ENCODE measurements at places on chromosomes 6 and 20. TPM values are rescaled to one million over a fixed set of nuclear protein-coding genes. Genes with fewer than 3 reads are reported as not detected.

- H3K4me3 ChIP-seq = no peak overlapping the region
- H3K27me3 ChIP-seq = peaks cover 5% of the 10 kb centered on the region
- no peak overlapping the region for H3K27ac ChIP-seq
- no peak for DNase-seq
These were observed 96.7 kb downstream of the SNX5 start for GRCh38 chr20:17871886-17872285.

DNA sequence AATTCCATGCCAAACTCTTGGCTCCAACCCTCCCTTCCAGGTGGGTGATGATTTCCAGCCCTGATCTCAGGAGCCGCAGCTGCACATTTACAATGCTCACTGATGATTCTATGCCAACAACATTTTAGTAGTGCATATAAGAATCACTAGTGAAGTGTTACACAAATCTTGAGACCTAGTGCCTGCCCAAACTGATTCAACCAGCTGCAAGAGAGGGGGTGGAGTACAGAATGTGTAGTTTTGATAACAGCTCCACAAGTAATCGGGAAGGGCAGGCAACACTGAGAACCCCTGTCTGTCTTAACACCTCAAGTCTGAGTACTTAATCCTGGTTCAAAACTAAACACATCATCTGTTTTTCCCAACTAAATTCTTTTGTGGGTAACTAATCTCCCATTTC is 91.7 kb downstream of the PRDM1 start:
- H3K36me3 ChIP-seq = no peaks in the 10 kb centered on the region
- no peak for DNase-seq
- no peak overlapping the region for H3K4me3 ChIP-seq

The PRSS35 gene
- total RNA-seq = not detected

The MICA gene
- total RNA-seq = 8.6 TPM

The SIRPG gene
- 28.5 TPM for total RNA-seq

The CD93 gene
- total RNA-seq = 1.8 TPM

The FAXC gene
- not detected for total RNA-seq

The VWA7 gene
- total RNA-seq = 2.0 TPM

The C20orf204 gene
- total RNA-seq = 3.1 TPM

The RCAN2 gene
- 5.4 TPM for total RNA-seq

DNA sequence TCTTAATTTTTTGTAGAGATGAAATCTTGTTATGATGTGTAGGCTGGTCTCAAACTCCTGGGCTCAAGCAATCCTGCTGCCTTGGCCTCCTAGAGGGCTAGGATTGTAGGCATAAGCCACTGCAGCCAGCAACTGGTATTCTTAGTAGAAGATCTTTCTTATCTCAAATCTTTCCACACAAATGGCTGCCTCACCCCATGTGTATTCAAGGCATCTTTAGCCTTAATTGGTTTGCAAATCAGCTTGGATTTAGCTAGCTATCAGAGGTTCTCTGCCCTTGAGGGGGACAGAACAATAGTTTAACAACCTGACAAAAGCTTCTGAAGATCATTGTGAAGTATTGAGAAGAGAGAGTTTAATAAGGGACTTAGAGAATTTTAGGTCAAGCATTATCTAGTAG is 17.9 kb upstream of the ABRACL start:
- H3K4me3 ChIP-seq = no peak overlapping the region
- H3K36me3 ChIP-seq = no peaks in the 10 kb centered on the region
- no peaks in the 10 kb centered on the region for H3K27me3 ChIP-seq
- no peak overlapping the region for H3K27ac ChIP-seq
- no peak for DNase-seq
- no peaks in the 10 kb centered on the region for H3K4me1 ChIP-seq

DNA sequence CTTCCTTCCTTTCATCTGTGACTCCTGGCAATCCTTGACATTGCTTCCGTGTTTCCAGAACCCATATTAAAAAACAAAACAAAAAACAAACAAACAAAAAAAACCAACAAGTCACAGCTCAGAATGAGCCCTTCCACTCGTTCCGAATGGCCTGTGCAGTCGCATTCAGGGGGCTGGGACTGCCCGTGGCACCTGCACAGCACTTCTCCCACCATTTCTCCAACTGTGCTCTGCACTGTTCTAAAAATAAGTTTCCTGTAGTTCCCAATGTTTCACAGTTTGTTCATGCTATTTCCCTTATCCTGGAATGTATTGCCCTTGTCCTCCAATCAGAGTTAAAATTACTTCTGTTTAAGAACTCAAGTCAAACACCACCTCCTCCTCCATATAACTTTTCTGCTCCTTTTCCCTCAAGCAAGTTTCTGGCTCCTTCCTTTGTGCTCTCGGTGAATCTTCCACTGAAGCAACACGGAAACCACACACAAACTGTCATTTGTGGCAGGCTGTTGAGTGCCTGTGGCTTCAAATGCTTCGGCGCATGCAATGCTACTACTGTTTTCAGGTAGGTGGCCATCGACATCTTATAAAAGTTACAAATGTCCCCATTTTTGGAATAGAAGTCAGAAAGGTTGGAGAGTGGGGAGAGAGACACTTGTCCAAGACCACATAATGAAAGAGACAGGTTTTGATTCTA is 57.7 kb downstream of the PDE10A start:
- H3K4me1 ChIP-seq = no peaks in the 10 kb centered on the region
- DNase-seq = no peak
- H3K36me3 ChIP-seq = no peaks in the 10 kb centered on the region
- no peak overlapping the region for H3K4me3 ChIP-seq
- no peak overlapping the region for H3K27ac ChIP-seq

GRCh38 chr20:4776079-4776630 is 54.4 kb downstream of the PRND start:
- H3K27me3 ChIP-seq = no peaks in the 10 kb centered on the region
- H3K4me3 ChIP-seq = no peak overlapping the region
- peaks cover 2% of the 10 kb centered on the region for H3K4me1 ChIP-seq
- no peak for DNase-seq

DNA sequence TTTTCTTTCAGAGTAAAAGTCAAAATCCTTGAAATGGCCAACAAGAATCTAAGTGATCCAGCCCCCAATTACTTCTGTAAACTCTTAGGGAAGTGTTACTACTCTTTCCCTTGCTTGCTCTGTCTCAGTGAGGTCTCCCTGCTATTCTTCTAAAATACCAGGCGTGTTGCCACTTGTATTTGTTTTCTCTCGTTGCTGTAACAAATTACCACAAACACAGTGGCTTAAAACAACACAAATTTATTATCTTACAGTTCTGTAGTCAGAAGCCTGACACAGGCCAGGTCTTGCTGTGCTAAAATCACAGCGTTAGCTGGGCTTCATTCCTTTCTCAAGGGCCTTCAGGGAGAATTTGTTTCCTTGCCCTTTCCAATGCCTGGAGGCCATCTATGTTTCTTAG is 59.9 kb downstream of the HECA start:
- H3K4me3 ChIP-seq = no peak overlapping the region
- H3K36me3 ChIP-seq = no peaks in the 10 kb centered on the region
- H3K4me1 ChIP-seq = no peaks in the 10 kb centered on the region
- H3K27me3 ChIP-seq = no peaks in the 10 kb centered on the region
- DNase-seq = no peak

The DLK2 gene
- 1.6 TPM for total RNA-seq

- H3K4me1 ChIP-seq = no peaks in the 10 kb centered on the region
- DNase-seq = no peak
- H3K36me3 ChIP-seq = no peaks in the 10 kb centered on the region
- no peak overlapping the region for H3K27ac ChIP-seq
These were observed 100.9 kb downstream of the OPRM1 start for GRCh38 chr6:154139892-154140291.

DNA sequence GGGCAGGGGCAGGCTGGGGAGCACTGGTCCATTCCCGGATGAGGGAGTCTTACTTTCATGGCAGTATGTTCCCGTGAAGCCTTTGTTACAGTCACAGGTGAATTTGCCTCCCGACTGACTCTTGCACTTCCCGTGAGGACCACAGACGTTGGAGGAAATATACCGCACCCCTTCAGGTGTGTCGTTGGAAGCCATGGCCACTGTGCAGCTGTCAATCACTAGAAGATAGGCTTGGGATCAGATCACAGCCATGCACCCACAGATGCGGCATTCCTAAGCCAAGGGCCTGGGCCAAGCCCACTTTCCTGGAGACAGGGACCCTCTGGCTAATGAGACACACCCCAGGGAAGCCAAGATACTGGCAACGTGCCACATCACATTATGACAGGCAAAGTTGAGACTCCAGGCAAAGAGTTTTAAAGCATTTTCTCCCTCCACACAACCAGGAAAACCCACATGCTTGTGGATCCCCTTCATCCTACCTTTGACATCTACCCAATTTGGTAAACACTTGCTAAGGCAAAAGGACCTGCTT is 26.8 kb downstream of the JAG1 start:
- H3K27ac ChIP-seq = no peak overlapping the region
- no peaks in the 10 kb centered on the region for H3K4me1 ChIP-seq
- DNase-seq = no peak

DNA sequence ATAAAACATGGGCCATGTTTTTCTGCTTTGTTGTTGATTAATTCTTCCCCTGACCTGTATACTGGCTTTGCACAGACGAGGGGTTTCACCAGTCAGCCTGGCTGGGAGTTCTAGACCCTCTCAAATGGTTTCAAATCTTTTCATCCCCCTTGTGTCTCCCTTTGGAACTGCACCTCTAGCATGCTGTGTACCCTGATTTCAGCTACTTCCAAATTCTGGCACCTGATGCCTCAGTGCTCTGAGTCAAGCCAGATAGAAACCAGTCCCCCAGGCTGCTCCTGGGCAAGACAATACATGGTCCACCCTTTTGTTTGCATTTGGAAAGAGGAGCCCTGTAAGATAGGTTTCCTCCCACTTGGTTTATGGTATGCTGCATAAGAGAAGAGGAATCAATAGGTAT is 290.2 kb downstream of the BTBD3 start:
- H3K36me3 ChIP-seq = no peaks in the 10 kb centered on the region
- DNase-seq = no peak
- no peak overlapping the region for H3K27ac ChIP-seq
- H3K27me3 ChIP-seq = no peaks in the 10 kb centered on the region
- H3K4me3 ChIP-seq = no peak overlapping the region
- no peaks in the 10 kb centered on the region for H3K4me1 ChIP-seq

The BNIP5 gene
- not detected for total RNA-seq

GRCh38 chr6:126541806-126542491 is 202.0 kb downstream of the CENPW start:
- H3K36me3 ChIP-seq = no peaks in the 10 kb centered on the region
- no peak overlapping the region for H3K4me3 ChIP-seq
- H3K4me1 ChIP-seq = no peaks in the 10 kb centered on the region
- H3K27ac ChIP-seq = no peak overlapping the region

The PLG gene
- not detected for total RNA-seq

GRCh38 chr6:28580475-28580874 is 54.8 kb downstream of the GPX5 start:
- H3K4me1 ChIP-seq = no peaks in the 10 kb centered on the region
- H3K27ac ChIP-seq = no peak overlapping the region
- no peak for DNase-seq
- no peak overlapping the region for H3K4me3 ChIP-seq

- no peak overlapping the region for H3K27ac ChIP-seq
- no peaks in the 10 kb centered on the region for H3K4me1 ChIP-seq
- no peak for DNase-seq
- no peak overlapping the region for H3K4me3 ChIP-seq
These were observed 247.9 kb upstream of the GJE1 start for GRCh38 chr6:141884850-141885249.

GRCh38 chr6:166598441-166599138 is 12.1 kb upstream of the RAMACL start:
- H3K36me3 ChIP-seq = no peaks in the 10 kb centered on the region
- no peaks in the 10 kb centered on the region for H3K27me3 ChIP-seq
- H3K4me1 ChIP-seq = no peaks in the 10 kb centered on the region
- H3K27ac ChIP-seq = no peak overlapping the region
- DNase-seq = no peak

- no peak overlapping the region for H3K4me3 ChIP-seq
- no peak overlapping the region for H3K27ac ChIP-seq
- H3K4me1 ChIP-seq = peaks cover 19% of the 10 kb centered on the region
These were observed 2.1 kb upstream of the LIME1 start for GRCh38 chr20:63734111-63734945.

DNA sequence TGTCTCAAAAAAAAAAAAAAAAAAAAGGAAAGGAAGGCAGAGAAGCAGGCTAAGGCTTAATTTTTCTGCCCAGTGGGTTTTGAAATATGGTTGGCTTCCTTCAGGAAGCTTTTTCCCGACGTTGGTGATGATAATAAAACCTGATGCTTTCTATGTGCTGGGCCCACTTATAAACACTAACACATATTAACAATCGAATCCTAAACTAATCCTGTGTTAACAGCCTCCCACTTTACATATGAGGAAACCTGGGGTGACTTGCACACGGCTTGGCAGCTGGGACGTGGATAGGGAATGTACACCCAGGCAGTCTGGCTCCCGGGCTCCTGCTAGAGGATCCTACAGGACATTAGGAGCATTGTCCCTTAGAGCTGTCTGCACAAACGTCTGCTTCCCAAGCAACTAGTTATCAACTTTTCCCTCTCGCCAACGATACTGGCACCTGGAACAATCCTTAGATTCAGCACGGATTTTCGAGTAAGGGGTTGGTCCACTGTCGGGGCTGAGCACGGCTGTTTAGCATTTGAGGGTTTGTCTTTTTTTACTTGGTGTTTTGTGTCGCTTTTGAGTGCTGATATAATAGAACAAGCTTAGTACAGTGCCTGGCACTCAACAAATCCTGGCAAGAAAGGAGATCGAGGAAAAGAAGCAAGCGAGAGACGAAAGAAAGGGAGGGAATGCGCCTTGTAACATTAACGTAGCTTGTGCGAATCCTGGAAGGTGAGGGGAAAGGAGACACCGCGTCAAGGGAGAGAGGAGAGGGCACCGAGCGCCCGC is 622 bp upstream of the KIZ start:
- peaks cover 3% of the 10 kb centered on the region for H3K27me3 ChIP-seq
- no peak for DNase-seq
- H3K27ac ChIP-seq = peak overlapping the region; percentile 5
- H3K36me3 ChIP-seq = no peaks in the 10 kb centered on the region
- H3K4me3 ChIP-seq = peak overlapping the region; percentile 81

The HLA-DMB gene
- 1.6 TPM for total RNA-seq

DNA sequence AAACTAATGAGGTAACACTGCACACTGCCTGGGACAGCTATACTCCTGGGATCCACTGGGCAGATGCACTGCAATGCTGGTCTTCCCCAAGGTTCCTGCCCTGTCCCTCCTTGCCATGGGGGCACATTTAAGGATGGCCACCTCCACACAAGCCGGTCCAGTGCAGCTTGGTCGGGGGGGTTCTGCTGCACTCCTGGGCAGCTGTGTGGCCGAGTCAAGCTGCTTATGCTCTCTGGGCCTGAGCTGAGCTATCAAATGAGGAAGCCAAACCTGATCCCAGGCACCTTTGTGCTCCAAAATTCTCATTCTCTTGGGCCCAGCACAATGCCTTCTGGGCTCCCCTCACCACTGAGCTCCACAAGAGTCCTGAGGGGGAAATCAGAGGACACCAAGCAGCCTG is 37.3 kb downstream of the NINL start:
- H3K27me3 ChIP-seq = no peaks in the 10 kb centered on the region
- H3K27ac ChIP-seq = no peak overlapping the region
- no peak for DNase-seq
- no peaks in the 10 kb centered on the region for H3K36me3 ChIP-seq
- no peak overlapping the region for H3K4me3 ChIP-seq
